AG08396 (cell line): ENCODE measurements at places on chromosomes 3 and 15.

DNA sequence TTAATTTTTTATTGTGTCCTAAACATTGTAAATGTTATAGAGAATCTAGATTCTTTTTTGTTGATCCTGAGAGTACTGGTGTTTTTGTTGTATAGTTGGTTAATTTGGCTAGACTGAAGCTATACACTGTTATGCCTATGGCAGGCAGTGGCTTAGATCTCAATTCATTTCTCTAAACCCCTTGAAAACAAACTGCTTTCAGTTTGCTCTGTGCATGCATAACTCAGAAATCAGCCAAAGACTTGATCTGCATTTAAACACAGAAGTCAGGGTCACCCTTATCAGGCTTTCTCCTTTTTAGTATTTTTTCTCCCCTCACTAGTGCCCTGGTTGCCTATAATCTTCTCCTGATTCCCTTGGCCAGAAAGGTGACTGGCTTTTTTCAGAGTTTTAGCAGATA is 349.5 kb upstream of the MANF start:
- DNase-seq = no peak

GRCh38 chr3:141644931-141645330 is 93.2 kb upstream of the RNF7 start:
- DNase-seq = peak; percentile 61

- peak; percentile 52 for DNase-seq
Measured at GRCh38 chr3:56799251-56799882, 2.4 kb downstream of the ARHGEF3 start.

GRCh38 chr3:53255423-53255774 is 423 bp downstream of the TKT start:
- peak; percentile 50 for DNase-seq

DNA sequence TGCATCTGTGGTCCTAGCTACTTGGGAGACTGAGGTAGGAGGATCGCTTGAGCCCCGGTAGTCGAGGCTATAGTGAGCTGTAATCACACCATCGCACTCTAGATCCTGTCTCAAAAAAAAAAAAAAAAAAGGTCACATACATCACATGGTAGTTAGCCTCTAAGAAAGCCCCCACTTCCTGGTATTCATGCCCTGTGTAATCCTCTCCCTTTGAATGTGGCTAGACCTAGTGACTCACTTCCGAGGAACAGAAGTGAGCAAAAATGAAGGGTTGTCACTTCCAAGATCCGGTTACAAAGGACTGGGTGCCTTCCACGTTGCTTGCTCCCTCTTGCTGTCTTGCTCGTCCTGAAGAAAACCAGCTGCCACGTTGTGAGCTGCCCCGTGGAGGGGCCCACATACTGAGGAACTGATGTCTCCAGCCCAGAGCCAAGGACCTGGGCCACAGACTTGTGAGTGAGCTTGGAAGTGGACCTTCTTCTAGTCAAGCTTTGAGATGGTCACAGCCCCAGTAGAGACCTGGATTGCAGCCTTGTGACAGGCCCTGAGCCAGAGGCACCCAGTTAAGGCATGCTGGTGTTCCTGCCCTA is 12.6 kb upstream of the LCTL start:
- DNase-seq = no peak

- peak; percentile 9 for DNase-seq
Measured at GRCh38 chr3:172096881-172097420, 57.6 kb downstream of the FNDC3B start.

- no peak for DNase-seq
Measured at GRCh38 chr3:195758721-195759353, 38.1 kb downstream of the MUC20 start.

- DNase-seq = peak; percentile 47
Measured at GRCh38 chr3:157618075-157618760, 115.0 kb upstream of the VEPH1 start.

GRCh38 chr15:92637626-92638025 is 17.9 kb downstream of the FAM174B start:
- no peak for DNase-seq
